Effector memory CD4-positive, alpha-beta T cell (primary cell): ENCODE measurements at places on chromosomes 7 and 10.

DNA sequence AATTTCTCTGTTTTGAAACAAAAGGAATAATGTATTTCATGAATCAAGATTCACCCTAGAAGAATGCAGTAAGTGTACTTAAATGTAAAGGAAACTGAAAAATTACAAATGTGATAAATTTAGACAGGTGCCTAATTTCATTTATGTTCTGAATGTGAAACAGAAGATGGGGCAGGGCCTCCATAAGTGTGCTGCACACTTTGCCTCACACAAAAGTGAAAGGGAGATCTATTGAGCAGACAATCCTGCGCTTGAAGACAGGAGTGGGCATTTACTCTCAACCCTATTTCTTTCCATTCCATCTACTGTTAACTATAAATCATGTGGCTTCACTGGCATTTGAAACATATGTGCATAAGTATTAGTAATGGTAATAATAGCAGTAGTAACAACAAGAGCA, 36.2 kb downstream of the GNG11 start:
- DNase-seq = no peak
- H3K27me3 ChIP-seq = no peaks in the 10 kb centered on the region
- no peaks in the 10 kb centered on the region for H3K4me1 ChIP-seq
- H3K36me3 ChIP-seq = no peaks in the 10 kb centered on the region
- H3K4me3 ChIP-seq = no peak overlapping the region

GRCh38 chr10:21212348-21212747, 313.1 kb downstream of the SKIDA1 start:
- no peaks in the 10 kb centered on the region for H3K27me3 ChIP-seq
- no peak overlapping the region for H3K4me3 ChIP-seq
- H3K36me3 ChIP-seq = no peaks in the 10 kb centered on the region
- no peaks in the 10 kb centered on the region for H3K4me1 ChIP-seq

GRCh38 chr10:112022196-112022595, 161.4 kb downstream of the GPAM start:
- no peaks in the 10 kb centered on the region for H3K36me3 ChIP-seq
- H3K4me3 ChIP-seq = no peak overlapping the region
- H3K27me3 ChIP-seq = peaks cover 6% of the 10 kb centered on the region
- H3K4me1 ChIP-seq = no peaks in the 10 kb centered on the region
- DNase-seq = no peak

DNA sequence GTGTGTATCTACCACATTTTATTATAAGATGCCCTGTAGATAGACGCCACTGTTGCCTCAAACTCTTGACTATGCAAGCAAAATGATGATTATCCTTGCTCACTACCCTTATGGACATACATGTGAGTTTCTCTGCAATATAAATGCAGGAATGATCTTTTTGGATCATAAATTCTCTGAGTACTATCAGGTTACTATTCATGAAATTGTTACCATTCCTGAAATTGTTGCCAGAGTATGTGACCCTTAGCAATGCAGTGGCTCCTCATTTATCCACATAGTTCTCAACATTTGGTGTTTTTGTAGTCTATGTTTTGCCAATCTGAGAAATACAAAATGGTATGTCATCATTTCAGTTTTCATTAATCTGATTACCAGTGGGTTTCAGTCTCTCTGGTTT, 166.2 kb upstream of the FAM3C start:
- no peak for DNase-seq
- H3K27me3 ChIP-seq = no peaks in the 10 kb centered on the region
- no peak overlapping the region for H3K27ac ChIP-seq
- H3K4me3 ChIP-seq = no peak overlapping the region
- H3K4me1 ChIP-seq = no peaks in the 10 kb centered on the region
- H3K36me3 ChIP-seq = no peaks in the 10 kb centered on the region

- H3K36me3 ChIP-seq = no peaks in the 10 kb centered on the region
- no peak overlapping the region for H3K27ac ChIP-seq
- DNase-seq = no peak
- no peak overlapping the region for H3K4me3 ChIP-seq
These were observed 157.0 kb downstream of the TPST1 start for GRCh38 chr7:66362136-66362535.

- no peaks in the 10 kb centered on the region for H3K36me3 ChIP-seq
- peaks cover 19% of the 10 kb centered on the region for H3K27me3 ChIP-seq
- DNase-seq = no peak
- no peak overlapping the region for H3K27ac ChIP-seq
- H3K4me3 ChIP-seq = no peak overlapping the region
These were observed 22.6 kb upstream of the PSMG3 start for GRCh38 chr7:1592299-1592871.

DNA sequence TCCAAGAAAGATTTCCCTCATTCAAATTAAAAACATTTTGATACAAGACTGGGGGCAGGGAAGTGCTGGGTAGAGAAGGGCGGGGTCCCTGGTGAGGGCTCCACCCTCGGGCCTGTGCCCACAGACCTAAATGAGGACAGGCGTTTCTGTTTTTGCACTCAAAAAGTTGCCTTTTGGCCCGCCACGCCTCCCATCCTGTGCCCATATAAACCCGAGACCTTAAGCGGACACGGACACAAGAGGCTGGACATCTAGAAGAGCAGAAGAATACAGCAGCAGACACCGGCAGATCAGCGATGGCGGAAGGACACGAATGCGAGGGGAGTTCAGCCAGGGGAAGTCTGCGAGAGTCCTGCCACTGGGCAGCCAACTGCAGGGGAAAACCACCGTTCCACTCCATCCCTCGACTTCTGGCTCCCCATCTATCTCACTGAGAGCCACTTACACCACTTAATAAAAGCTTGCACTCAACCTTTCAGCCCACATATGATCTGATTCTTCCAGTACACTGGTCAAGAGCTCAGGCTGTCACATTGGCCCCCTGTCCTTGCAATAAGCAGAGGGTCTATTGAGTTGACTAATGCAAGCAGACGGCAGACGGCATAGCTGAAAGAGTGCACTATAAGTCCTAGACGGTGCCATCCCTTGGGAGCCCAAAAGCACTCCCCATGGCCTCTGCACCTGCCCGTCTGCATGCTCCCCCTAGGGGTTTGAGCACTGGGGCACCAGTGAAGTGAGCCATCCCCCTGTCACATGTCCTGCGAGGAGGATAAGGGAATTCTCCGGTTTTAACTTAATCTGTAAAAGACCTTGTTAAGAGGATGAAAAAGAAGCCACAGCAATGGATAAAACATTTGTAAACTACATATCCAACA, 181.8 kb upstream of the PRSS1 start:
- no peak overlapping the region for H3K27ac ChIP-seq
- no peak for DNase-seq
- H3K4me1 ChIP-seq = no peaks in the 10 kb centered on the region
- H3K36me3 ChIP-seq = no peaks in the 10 kb centered on the region
- no peaks in the 10 kb centered on the region for H3K27me3 ChIP-seq

DNA sequence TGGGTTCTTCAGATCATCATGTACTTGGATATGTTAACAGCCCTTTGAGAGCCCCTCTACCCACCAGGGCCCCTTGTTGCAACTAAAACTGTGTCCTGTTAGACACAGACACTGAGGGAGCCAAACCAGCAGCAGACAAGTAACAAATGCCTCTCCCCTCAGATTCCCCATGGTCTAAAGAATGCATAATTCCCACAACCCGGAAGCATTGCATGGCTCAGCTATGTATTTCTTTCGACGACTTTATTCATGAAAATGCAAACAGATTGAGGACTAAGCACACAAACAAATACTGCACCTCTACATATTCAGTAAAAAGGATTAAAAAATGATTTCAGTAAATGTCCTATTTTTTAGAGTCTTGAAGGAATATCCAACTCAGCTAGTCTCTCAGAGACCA, 70.1 kb upstream of the HECW1 start:
- no peak for DNase-seq
- no peak overlapping the region for H3K4me3 ChIP-seq
- H3K27me3 ChIP-seq = peaks cover 3% of the 10 kb centered on the region
- H3K4me1 ChIP-seq = no peaks in the 10 kb centered on the region
- no peak overlapping the region for H3K27ac ChIP-seq
- no peaks in the 10 kb centered on the region for H3K36me3 ChIP-seq
